ENCODE measurements at places on chromosomes 5 and 9.

GRCh38 chr5:57339521-57339920, 143.1 kb downstream of the ACTBL2 start:
- DNase-seq = no peak

DNA sequence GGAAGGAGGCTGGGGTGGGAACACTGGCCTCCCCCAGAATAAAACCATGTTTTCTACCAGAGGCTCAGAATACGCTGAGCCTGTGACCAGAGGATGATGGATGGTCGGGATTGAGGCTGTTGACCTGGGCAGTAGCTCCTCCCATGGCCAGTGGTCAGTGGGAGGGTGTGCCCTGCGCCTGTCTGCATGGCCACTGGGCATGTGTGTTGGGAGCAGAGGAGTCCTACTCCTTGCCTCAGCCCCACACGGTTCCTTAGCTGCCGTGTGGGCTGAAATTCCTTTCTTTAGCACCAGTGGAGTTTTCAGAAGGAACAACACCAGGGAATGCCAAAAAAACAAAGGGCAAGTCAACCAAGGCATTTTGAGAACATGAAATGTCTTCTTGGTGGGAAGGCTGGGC, 8.5 kb upstream of the RMND5B start:
- no peak for DNase-seq

GRCh38 chr9:108245901-108246300, 609.9 kb downstream of the ACTL7B start:
- no peak for DNase-seq

DNA sequence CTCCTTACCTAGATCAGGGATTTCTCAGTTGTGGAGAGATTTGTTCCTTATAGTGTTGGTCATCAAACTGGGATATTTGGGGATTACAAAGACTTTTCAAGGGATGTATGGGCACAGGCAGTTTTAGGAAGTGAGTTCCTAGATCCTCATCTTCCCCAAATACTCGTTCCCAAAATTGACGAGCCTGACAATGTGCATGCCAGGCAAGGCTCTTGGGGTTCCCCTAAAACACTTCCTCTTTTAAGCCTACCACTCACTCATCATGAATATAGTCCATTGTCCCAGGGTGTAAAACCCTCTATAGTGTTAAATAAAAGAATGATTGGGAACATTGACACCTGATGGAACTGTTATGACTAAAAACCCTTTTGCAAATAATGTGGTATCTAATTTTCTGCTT, 26.4 kb downstream of the PDCD1LG2 start:
- DNase-seq = no peak

- no peak for DNase-seq
These were observed 182.4 kb downstream of the SEMA5A start for GRCh38 chr5:9363449-9363848.
